Left lung (tissue), 14 donors: ENCODE measurements at places on chromosomes 3 and 15. TPM values are rescaled to one million over a fixed set of nuclear protein-coding genes. Genes with fewer than 3 reads are reported as not detected.

- no peak for DNase-seq
These were observed 684.3 kb upstream of the SGO1 start for GRCh38 chr3:20870106-20870899.

DNA sequence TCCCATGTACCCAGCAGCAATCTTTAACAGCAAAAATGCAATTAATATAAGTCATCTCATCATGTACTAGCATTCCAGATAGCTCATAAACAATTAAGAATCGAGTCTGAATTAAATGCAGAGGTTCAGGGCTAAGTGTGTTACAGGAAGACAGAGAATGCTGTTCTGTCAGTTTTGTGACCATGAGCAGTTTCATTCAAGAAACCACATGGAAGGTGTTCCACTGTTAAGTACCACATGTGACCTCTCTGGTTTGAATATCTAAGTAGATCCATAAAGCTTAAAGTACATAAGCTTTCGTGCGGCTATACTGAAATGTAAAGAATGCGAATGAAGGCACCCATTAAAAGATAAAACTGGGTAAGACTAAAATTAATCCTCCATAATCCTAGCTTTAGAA lies 272.3 kb downstream of the IL5RA start:
- no peak for DNase-seq

GRCh38 chr15:45118131-45118588 lies 4.0 kb downstream of the DUOXA2 start:
- DNase-seq, result peak; percentile 94

DNA sequence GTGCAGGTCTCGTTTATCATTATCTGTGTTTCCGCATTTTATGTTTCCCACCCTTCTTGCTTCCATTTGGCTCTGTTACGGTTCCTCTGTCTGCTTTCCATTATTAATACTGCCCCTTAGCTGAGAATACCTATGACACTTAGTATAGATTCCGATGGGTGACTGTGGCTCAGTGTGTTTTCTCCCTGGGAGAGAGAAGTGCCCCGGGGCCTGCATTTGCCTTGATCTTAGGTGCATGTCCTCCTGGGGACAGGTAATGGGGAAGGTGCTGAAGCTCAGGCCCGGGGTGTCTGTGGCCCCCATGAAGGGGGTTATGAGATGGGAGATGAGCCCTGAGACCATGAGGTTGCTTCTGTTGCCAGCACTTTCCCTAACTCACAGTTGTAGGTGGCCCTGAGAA lies 43.4 kb upstream of the PCSK6 start:
- DNase-seq, result no peak

GRCh38 chr3:31004025-31004678 lies 109.7 kb upstream of the GADL1 start:
- no peak for DNase-seq

- DNase-seq, result no peak
These were observed 16.3 kb upstream of the IQCF2 start for GRCh38 chr3:51845129-51845528.

DNA sequence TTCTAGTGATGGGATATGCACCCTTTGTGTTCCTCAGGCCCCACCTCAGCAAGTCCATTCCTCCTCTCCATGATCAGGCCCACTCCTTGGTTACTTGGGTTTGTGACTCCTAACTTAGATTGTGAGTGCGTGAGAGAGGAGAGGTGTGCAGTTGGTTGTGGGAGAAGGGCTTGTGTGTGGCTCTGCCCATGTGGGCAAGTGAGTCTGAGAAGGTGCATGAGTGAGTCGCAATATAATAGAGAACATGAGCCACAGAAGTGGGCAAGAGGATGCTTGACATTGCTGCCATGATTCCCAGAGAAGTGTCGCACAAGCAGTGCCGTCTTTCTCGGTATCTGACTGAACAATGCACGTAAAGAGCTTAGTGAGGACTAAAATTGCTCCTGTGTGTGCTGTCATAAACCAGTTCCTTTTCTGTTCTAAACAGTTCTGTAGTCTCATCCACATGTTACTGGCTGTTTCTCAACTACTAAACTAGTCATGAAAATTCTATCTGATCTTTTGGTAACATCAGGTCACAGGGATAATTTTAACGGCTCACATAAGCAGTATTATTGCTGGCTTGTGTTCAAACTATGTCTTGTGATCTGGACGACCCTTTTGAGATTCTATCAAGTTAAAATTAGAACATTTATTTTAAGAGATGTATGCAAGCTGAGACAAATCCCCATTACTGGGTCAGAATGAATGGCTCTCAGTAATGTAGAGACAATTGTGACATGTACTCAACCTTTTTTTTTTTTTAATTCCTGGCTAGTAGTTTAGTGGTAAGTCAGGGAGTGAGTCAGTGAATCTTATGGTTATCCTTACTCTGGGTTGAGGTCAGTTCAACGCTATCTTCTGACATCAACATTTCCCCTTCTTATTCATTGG lies 25.6 kb downstream of the GYG1 start:
- DNase-seq, result no peak

ZIC1 gene
- not detected for polyA plus RNA-seq

HESX1 gene
- 4.0 TPM for polyA plus RNA-seq
